T-helper 17 cell (primary cell): ENCODE measurements at places on chromosomes 2 and 18.

DNA sequence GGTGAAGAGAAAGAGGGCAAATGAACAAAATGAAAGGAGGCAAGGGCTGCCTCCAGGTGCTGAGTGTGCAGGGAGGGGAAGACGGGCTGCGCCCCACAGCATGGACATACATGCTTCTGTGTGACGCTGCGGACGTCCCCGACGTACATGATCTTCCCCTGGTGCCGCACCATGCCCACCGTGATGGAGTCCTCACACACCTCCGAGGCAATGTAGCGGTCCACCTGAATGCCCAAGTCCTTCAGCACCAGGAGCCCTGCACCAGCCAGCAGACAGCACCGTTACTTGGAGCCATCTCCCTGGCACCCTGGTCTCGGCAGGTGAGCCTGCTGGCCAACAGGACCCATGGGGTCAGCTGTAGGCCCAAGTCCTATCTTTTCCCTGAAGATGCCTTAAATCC, 73.1 kb upstream of the POMC start:
- DNase-seq, result no peak

DNA sequence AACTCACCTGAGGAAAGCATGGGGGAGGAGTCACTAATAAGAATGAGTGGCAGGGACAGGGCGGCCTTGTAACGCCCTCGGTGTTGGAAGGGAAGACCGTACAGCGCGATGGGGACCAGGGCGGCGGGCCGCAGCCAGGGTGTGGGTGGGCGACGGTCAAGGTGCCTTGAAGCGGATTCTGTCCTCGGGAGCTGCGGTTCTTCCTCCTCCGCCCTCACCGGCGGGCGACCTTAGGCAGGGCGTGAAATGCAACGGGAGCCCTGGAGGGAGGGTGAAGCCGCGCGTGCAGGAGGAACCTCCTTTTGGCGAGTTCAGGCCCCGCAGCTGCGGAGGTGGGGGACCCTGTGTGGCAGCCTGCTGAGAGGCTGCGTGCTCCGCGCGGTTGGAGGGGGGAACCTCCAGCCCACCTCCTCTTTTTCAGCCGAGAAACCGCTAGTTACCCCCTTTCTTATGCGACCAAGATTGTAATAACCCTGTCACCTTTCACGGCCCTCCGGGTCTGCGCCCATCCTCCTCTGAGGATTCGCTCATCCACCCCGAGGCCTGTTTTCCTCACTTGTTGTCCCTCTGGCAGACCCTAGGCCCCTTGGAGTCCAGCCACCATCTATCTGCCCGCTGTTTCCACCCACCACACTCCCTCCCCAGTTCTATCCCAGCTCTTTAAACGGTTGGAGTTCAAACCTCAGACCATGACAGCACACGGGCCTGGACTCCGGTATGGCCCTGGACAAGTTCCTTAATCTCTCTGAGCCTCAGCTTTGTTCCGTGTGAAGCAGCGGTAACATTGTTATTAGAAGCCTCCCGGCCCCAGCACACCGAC, 823 bp upstream of the RNU2-63P start:
- no peak for DNase-seq

- no peak for DNase-seq
Measured at GRCh38 chr2:217513258-217513657, 489.5 kb downstream of the TNS1 start.

DNA sequence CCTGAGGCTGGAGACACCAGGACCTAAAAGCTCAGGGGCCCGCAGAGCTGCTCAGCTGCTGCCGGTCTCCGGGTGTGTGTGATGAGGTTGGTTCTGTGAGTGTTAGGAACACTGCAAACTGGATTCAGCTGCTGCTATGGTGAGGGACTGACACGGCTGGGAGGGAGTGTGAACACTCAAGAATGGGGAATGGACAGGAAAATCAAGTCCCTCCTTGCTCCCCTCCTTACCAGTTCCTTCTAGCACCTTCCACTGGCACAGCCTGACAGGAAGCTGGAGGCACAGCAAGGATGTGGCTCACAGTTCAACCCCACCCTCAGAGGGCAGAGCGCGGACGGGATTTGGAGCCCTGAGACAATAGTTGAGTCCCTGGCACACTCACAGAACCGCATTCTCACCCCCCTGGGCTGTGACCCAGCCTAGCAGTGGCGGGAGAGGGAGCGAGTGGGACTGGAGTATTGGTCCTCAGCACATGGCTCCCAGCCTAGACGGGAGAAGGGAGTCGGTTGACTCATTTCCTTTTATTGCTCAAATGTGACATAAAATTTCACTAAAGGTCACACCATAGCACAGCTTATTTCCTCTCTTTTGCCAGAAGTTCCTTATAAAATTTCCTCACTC, 42.5 kb downstream of the LRRC30 start:
- DNase-seq, result no peak

DNA sequence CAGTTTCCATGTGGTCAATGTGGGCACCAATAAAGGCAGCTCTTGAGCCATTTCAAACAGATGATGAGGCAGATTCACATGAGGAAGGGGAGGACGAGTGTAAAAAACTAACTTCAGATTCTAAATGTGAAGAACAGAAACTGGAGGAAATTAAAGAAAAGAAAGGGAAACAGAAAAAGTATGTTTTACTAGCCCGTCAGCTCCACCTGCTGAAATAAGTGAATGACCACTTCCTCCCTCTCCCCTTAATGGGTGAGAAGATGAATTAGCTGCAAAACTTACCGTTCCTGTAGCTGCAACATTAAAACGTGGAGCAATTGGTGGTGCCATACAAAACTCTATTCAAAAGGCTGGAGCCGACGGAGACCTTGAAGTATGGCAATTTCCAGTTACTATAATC, 203.5 kb downstream of the UXS1 start:
- no peak for DNase-seq

GRCh38 chr18:11115276-11115675, 34.1 kb downstream of the PIEZO2 start:
- no peak for DNase-seq

DNA sequence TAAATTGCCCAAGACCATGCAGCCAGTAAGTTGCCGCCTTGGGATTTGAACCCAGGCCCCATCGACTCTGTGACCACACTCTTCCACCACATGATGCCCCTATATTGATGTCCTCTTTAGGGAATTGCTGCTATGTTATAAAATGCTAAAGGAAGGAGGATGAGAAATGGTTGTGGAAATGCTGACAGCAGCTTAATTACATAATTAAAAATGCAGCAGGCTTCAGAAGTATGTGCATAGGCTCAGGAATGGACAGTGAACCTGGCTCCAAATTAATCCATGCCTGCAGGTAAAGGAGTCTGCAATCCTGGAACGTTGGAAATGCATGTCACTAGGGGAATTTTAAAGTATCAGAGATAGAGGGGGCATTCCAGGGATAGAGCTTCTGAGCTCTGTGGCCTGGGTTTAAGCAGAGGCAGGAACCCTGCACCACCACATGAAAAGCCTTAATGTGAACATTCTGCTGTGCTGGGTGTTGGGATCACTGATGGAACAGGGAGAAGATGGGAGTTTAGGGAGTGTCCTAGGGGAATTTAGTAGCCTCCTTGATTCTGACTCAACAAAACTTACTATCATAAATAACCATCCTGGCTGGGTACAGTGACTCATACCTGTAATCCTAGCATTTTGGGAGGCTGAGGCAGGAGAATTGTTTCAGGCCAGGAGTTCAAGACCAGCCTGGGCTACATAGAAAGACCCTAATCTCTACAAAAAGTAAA, 76.1 kb upstream of the CCDC85A start:
- no peak for DNase-seq

GRCh38 chr2:220569112-220569897, 941.9 kb downstream of the SLC4A3 start:
- DNase-seq, result no peak

- DNase-seq, result no peak
Measured at GRCh38 chr2:142865924-142866323, 11.5 kb upstream of the KYNU start.

GRCh38 chr2:19033240-19033639, 325.2 kb downstream of the OSR1 start:
- DNase-seq, result no peak

DNA sequence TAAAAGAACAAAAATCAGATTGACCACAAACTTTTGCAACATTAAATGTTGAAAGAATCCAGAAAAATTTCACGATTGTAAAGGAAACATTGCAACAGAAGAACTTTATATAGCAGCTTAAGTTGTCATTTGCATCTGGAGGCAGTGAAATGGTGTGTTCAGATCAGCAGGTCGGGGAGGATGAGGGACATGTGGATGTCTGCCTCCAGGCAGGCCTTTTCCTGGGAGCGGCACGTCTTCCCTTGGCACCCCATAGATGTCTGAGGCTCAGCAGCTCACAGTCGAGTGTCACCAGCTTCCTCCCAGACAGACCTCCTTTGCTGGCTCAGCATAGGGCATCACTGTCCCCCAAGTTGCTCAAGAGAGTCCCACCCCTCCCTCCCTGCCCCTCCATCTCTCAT, 44.3 kb upstream of the ASB1 start:
- no peak for DNase-seq

DNA sequence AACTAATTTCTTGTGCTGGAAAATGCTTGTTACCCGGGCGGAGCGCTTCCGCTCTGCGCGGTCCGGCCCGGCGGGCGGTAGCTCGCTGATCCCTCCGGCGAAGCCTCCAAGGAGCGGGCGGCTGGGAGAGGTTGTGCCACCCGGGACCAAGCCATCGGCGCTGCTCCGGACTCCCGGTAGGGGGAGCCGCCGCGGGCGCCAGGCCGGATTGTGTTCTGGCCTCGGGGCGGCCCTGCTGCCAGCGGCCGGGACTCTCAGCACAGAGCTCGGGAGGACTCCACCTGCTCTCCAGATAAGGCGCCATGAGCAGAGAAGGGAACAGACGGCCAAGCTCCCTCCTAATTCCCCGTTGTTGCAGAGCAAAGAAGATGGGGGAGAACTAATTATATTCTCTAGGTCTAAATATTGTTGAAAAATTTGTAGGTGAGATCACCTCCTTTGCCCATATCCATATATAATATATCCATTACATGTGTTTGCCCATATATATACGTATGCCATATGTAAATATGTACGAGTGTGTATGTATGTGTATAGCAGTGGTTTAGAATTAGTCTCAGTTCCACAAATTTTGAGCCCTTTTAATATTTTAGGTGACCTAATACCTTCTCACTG, 13.8 kb upstream of the SATB2 start:
- no peak for DNase-seq

DNA sequence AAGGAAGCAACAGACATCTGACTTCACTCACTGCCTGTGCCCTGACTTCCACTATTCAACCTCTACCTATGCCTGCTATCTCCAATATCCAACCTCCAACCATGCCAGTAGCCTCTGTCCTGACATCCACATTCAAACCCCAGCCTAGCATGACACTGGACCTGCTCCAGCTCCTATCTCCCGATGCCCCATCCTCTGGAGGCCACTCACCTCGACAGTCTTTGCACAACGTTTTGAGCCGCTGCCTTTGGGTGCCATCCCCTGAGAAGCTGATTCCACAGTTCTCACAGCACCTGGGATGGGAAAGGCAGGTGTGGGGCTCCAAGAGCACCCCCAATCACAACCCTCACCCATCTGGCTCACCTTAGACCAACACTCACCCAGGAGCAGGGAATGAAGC, 4.9 kb downstream of the MBD1 start:
- DNase-seq, result no peak

DNA sequence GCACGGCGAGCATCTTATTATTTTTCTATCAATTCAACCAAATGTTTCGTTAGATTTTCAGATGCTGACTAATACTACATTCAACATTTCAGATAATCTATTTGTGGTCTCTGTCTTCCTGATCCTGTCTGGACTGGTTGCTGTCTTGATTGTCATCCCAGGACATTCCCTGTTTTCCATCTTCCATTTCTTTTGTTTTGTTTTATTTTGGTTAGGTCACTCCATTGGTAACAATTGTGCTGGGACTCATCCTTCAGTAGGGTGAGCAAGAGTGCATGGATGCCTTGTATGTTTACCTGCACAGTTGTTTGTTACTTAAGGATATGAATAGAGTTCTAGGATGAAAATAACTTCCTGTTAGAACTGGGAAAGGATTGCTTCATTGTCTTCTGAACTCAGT, 55.9 kb upstream of the ACYP2 start:
- no peak for DNase-seq

GRCh38 chr18:48660346-48661228, 121.8 kb downstream of the CTIF start:
- no peak for DNase-seq

GRCh38 chr2:48213646-48214045, 307.3 kb upstream of the FBXO11 start:
- DNase-seq, result no peak

DNA sequence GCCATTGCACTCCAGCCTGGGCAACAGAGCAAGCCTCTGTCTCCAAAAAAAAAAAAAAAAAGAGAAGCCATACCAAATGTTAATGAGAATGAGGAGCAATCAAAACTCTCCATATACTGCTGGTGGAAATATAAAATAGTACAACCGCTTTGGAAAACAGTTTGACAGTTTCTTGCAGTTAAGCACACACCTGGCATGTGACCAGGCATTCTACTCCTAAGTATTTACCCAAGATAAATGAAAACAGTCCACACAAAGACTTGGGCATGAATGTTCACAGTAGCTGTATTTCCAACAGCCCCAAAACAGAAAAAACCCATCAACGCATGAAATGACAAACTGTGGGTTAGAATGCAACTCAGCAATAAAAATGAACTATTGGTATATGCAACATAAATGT, 76.0 kb upstream of the ST8SIA5 start:
- DNase-seq, result no peak

DNA sequence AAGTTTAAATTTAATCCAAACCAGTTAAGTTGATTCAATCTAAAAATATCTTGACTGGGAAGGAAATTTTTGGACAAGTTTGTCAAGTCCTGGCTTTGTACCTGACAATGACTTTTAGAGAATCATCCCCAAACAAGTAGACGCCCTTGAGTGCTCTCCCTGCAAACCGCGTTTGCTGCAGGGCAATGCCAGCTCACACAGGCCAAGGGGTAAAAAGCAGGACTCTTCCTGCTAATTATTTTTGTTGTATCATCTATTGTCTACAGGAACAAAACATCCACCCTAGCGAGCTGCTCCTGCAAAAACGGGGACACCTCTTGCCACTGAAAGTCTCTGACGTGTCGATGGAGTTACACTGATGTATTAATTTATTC, 10.9 kb downstream of the ID2 start:
- DNase-seq, result no peak

DNA sequence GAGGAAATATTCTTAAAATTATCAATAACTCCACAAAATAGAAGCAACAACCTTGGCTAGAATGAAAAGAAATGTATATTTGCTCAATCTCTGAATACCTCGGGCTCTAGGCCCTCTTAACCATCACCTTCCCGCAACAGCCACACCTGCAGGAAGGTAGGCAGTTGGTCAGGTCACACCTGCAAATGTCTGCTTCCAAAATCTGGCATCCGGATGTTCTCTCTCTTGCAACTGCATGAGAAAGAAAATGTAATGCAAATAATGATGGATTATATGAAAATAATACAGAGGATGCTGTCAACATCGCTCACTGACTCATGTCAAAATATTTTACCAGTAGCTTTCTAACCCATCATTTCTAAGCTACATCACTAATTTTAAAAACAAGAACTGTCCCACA, 148.3 kb downstream of the SATB2 start:
- DNase-seq, result no peak

DNA sequence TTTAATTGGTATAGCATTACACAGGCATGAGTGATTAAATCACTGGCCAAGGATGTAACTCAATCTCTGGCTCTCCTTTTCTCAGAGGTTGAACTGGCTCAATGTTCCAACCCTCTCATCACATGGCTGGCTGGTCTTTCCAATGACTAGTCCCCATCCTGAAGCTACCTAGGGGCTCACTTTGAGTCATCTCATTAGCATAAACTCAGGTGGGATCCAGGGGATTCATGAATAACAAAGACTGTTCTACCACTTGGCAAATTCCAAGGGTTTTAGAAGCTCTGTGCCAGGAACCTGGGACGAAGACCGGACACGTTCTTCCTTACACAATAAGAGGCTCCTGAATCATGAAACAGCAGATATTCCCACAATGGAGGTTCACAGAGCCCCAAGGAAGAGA, 145.0 kb upstream of the SPATS2L start:
- DNase-seq, result no peak
